ENCODE measurements at places on chromosomes 11 and 22.

- no peak for DNase-seq
Observed at GRCh38 chr11:47033439-47033838, 96.9 kb downstream of the CSTPP1 start.

GRCh38 chr11:118443590-118444218 is 7.4 kb downstream of the KMT2A start:
- DNase-seq, result no peak

DNA sequence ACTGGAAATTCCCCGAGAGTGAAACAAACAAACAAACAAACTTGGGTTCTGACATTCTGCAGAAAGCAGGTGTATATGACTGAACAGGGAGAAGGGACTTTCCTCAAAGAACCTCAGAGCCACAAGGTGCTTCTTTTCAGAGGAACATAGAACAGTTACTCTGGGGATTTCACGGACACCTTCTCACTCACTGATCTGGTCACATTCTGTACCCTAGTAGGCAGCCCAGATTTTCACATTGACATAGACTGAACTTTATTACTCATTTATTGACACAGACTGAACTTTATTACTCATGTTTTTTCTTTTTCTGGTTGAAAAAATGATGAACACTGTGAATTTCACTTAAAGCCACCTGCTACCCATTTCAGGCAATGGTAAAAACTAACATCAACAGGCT is 263.0 kb downstream of the OPCML start:
- DNase-seq, result no peak

GRCh38 chr11:65132238-65132987 is 1.9 kb downstream of the SYVN1 start:
- DNase-seq, result no peak

GRCh38 chr11:134861490-134862104 is 449.6 kb upstream of the B3GAT1 start:
- DNase-seq, result no peak

DNA sequence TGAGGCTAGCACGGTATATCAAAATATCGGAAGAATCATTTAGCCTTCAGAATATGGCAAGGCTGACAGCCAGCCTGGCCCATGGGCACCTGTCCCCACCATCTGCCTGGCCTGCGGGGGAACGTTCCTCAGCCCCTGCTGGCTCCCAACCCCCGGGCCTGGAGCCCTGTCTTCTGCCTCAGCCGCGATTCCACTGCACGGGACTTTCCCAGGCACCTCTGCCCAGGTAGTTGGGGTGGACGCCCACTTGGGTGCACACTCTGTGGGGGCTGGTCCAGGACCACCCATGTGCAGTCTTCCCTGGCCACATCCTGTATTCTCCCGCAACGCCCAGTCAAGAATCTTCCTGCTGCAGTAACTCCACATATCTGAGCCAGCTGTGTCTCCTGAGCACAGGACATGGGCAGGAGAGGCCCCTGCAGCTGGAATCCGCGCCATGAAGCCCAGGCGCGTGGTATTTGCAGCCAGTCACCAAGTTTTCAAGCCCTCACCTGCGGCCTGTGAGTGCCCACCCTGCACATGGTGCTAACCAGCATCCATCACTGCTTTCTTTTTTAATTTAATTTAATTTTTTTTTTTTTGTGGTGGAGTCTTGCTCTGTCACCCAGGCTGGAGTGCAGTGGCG is 77.9 kb downstream of the KCNQ1 start:
- no peak for DNase-seq

DNA sequence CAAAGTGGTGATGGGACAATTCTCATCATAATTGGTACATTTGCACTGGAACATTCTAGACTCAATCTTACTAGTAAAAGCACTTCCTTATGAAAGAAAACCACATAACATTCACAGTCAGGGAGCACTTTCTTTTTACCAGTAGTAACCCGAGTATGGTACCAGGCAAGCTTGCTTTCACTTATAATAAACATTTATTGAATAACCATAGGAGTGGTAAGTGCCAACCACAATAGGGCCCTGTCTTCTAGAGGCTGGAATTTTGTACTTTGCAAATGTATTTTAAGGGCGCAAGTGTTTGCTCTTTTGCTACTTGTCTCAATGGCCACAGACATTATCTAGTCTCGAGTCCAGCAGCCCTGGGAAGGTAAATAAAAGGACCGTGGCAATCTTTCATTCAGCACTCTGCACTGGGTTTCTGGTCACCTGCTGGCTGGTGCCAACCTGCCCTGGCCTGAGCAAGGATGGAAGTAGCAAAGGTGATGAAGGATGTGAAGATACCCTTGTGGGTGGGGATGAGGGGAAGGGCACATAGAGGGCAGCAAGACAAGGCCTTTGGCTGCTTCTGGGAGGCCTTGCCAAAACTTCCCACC is 24.2 kb downstream of the C22orf31 start:
- DNase-seq, result no peak

DNA sequence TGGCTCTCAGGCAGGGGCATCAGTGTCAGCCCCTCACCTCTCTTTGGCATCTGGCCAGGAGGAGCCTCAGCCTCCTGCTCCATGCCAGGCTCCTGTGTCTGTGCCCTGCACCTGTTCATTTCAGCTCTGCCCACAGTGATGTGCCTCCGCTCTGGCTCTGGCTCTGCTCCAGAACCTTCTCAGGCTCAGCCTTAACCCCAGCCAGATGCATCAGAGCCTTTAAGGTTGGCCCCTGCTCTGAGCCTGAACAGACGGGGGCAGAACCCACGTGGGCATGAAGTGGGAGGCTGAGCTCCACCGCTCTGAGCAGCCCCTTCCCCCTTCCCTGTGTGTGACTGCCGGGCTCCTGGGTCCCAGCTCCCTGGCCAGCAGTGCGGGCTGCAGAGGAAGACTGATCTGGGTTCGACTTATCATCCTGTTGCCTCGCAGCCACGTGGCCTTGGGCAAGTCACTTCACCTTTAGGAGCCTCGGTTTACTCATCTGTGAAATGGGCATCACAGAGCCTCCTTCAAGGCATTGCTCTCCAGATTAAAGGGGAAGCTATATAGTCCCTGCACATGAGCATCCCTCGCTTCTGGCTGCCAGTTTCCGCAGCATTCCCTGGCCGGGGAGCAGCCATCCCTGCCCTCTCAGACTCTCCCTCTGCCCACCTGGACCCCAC is 44.7 kb upstream of the RTL6 start:
- DNase-seq, result no peak

DNA sequence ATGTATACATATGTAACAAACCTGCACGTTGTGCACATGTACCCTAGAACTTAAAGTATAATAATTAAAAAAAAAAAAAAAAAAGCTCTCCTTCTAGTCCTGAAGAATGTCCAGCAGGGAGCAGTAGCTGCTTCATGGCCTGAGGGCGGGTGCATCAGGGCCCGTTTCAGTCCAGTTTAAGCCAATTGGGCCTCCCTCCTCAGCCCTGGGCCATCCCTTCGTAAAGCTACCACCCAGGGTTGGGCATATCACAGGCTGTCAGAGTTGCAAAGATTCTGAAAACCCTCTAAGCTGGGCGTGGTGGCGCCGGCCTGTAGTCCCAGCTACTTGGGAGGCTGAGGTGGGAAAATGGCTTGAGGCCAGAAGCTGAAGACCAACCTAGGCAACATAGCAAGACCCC is 5.4 kb downstream of the TMPRSS13 start:
- DNase-seq, result no peak

DNA sequence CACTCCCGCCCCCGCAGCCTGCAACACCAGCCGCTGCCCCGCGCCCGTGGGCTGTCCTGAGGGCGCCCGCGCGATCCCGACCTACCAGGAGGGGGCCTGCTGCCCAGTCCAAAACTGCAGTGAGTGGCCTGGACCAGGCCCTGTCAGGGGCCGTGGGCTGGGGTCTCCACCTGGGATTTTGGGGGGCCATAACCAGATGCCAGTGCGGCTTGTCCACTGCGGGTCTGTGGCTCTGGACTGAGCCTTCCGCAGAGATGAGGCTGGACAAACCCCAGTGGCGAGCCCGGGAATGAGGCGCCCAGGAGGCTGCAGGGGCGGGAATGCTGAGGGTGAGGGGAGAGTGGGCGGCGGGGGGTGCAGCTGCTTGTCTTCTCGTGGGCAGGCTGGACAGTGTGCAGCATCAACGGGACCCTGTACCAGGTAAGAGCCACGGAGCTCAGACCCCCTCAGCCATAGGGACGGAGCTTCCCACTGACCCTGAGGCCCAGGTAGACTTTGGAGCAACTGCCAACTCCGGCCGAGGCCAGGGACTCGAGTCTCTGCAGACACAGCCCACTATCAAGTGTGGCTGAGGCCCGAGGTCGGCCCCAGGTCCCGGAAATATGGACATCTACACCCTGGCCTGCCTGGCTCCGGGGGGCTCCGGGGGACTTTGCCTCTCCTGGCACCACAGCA is 24.8 kb upstream of the MUC5B start:
- DNase-seq, result no peak

- DNase-seq, result no peak
Observed at GRCh38 chr22:44399906-44400762, 87.4 kb upstream of the SHISAL1 start.

DNA sequence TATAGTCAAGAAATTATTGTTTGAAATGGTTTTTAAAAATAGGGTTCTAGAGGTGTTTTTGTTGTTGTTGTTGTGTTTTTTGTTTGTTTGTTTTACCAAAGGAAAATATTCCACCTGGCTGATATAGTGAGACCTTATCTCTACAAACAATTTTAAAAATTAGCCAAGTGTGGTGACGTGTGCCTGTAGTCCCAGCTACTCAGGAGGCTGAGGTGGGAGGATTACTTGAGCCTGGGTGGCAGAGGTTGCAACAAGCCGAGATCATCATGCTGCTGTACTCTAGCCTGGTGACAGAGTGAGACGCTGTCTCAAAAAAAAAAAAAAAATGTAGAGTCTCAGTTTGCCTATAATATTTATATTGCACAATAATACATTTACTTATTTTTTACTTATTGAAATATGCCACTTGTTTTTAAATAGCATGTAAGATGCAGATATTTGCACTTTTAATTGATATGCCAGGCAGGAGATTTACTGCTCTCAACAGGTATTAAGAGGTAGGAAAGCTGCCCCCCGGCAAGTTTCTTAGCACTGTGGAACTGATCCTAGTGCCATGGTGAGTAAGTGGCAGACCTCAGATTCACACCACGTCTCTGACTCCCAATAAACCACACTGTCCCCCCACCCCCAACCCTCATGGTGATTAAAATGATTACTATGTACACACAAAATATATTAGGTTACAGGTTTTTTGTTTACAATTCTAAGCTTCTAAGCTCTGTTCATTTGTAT is 157.4 kb downstream of the TEAD1 start:
- no peak for DNase-seq

DNA sequence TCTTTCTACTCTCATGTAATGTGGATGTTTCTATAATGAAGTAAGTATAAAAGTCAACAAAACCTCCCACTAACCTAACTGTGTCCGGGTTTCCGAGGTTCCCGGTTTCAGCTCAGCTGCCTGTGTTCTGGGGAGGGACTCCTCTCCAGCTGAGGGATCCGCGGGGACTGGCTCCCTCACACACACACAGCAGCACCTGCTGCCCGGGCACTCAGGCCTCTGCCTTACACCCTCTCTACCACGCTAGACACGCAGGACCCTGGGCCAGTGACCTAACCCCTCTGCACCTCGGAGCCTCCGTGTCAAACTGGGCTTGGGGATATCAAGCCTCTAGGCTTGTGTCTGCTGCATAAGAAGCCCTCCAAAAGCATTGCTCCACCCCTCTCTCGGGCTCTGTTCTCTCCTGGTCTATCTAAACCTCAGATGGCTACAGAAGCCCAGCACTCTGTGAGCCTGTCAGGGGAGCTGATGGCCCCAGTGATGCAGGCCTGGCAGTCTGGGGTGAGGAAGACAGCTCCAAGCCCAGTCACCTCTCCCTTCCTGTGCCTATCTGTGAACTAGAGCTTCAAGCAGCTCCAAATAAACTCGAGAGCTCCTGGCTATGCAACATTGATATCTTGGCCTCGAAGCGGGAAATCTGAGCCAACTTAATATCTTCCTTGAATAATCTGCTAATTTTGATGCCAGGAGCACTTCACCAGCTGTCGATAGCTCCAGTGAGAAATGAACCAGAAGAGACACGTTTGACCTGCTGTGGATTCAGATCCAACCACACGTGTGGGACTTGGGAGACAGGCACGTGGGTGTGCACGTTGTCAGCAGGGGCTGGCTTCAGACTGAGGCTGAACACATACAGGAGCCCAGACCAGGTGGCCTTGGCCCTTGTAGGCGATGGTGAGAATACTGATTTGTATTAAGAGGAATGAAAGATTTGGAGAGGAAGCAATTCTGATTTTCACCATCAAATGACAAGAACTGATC is 232.7 kb upstream of the B3GAT1 start:
- DNase-seq, result no peak

DNA sequence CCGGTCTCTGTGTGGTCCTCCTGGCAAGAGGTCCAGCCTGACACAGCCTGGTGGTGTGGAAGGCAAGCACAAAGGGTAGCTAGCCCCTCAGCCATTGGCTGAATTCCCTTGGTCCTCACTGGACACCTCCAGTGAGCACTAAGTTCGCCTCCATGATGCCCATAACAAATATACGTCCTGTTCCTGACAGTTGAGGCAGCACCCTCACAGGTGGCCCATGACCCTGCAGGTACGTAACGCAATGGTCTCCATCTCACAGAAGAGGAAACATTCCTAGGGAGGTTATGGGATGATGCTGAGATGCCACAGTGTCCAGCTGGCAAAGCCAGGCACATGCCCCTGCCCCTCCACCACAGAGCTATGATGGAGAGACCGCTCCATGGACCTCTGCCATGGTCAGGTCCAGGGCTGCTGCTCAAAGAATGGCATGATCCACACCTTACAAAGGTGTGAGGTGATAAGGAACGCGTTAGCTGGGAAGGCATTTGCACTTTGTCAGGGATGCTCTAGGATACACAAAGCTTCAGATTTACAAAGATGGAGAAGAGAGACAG is 1.4 kb upstream of the GNAZ start:
- DNase-seq, result no peak

- DNase-seq, result no peak
Observed at GRCh38 chr22:31275018-31275417, 17.3 kb downstream of the PIK3IP1 start.

GRCh38 chr11:11973361-11973800 is 35.0 kb downstream of the DKK3 start:
- peak; percentile 83 for DNase-seq

- no peak for DNase-seq
Observed at GRCh38 chr11:114033066-114033465, 26.4 kb upstream of the ZBTB16 start.

DNA sequence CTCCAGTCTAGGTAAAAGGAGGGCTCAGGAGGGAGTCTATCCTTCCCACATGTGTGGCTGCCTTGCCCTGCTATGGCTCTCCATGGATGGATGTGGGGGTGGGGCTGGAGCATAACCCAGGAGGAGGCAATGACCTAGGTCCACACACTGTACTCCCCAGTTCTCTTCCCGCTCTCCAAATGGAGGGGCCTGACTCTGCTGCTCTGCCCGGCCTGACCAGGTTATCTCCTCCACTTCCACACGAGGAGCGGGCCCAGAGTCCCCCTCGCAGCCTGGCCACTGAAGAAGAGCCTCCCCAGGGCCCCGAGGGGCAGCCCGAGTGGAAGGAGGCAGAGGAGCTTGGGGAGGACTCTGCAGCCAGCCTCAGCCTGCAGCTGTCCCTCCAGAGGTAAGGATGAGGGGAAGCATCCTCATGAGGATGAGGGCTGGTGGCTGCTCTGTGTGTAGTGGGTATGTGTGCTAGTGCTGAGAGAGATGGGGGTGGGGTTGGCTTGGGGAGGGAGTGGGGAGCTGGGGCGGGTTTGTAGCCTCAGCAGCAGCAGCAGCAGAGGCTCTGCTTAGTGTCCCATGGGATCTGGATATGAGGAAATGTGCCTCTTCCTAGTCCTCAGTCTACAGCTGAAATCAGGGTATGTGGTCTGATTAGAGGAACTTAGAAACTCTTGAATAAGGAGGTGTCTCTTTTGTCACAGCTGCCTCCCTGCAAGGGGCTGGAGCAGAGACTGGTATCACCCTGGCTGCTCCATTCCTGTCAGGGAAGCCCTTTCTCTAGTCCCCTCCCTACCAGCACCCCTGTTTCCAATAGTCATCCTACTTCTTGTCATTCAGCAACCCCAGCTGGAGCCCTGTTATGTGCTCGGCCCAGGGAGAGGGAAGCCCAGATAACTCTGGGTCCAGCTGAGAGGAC is 54.1 kb downstream of the CEP164 start:
- DNase-seq, result no peak

All from astrocyte (in vitro differentiated cells and primary cell).